ENCODE measurements at places on chromosomes 12 and 14. TPM values are rescaled to one million over a fixed set of nuclear protein-coding genes. Genes with fewer than 3 reads are reported as not detected.

The CPSF2 gene
- total RNA-seq = 28.9 TPM

The RPGRIP1 gene
- total RNA-seq = 0.50 TPM

DNA sequence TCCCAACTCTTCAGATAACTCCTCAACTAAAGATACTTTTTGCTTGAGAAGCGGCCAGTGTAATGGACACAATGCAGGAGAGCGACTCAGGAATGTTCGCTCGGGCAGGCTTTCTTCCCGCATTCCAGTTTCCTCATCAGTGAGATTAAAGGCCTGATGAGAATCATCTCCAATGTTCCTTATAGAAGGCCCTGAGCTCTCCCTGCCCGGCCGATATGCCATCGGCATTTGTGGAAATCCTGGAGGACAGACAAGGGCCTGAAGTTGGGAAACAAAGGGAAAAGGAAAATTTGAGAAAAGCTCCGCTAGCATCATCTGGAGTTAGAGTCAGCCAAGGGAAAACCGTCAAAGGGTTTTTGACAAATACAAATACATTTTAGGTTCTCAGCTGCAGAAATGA, 38.0 kb upstream of the FOXN3 start:
- DNase-seq = no peak

- no peak for DNase-seq
Observed at GRCh38 chr12:122184517-122184916, 1.6 kb downstream of the LRRC43 start.

- DNase-seq = no peak
Observed at GRCh38 chr14:91453744-91454143, 36.1 kb upstream of the CCDC88C start.

GRCh38 chr12:45666396-45666795, 63.1 kb upstream of the ARID2 start:
- no peak for DNase-seq

DNA sequence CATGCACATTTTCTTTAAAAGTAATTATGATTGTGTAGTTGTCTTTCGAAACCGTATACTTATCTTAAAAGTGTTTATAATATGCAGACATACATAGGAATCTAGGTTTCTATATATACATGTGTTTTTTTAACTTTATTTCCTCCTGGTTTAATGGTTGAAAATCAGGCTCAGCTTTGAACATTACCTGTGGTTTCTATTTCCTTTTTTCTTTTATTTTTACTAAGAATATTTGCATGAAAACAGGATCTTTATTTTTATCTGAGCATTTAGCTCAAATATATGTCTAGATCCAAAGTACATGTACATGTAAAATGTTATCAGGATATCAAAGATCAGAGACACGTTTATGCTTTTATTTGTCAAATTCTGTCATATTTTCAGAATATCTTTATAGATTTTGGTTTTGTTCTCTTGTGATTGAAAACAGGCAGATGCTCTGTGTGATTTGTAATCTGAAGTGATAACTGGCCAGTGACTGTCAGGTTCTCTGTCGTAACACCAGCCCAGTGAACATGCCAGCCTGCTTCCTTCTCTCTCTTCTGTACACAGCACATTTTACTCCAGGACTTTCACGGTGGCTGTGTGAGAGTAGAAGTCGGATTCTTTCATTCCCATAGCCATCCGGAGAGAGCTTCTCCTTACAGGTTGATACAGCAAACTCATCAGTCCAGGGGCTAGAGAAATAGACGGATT, 13.7 kb downstream of the TCTN1 start:
- DNase-seq = no peak

DNA sequence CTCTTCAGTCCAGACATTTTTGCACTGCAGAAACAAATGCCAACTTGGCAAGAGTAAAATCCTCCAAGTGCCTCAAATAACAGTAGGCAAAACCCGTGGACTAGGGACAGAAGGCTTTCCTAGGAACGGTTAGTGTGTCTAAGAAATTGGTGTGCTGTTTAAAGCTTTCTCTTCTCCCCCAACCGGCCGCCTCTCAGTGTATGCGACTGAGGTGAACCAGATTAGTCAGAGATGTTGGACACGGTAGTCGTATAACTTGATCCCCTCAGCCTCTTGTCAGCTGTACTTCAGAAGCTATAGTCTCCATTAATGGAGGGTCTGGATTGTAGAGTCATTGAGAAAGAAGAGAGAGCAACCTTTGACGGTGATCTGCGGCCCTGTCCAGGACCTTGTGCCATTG, 21.7 kb downstream of the PPFIBP1 start:
- DNase-seq = no peak
